ENCODE measurements at places on chromosomes 16 and 17.

DNA sequence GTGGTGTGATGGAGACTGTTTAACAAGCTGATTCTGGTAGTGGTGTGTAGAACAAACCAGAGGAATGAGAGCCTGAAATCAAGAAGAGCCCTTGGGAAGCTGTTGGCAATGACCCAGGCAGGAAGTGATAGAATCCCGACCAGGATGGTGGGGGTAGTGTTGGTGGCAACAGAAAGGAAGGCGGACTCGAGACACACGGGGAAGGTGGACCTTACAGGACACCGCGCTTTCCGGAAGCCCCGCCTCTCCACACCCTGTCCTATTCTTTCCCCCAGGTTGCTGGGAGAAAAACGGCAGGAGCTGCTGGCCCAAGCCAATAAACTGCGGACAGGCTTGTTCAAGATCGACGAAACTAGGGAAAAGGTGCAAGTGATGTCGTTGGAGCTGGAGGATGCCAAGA is 30.0 kb upstream of the KDM6B start:
- peak; percentile 2 for DNase-seq

- DNase-seq: no peak
Measured at GRCh38 chr16:73289232-73289631, 241.3 kb upstream of the ZFHX3 start.

DNA sequence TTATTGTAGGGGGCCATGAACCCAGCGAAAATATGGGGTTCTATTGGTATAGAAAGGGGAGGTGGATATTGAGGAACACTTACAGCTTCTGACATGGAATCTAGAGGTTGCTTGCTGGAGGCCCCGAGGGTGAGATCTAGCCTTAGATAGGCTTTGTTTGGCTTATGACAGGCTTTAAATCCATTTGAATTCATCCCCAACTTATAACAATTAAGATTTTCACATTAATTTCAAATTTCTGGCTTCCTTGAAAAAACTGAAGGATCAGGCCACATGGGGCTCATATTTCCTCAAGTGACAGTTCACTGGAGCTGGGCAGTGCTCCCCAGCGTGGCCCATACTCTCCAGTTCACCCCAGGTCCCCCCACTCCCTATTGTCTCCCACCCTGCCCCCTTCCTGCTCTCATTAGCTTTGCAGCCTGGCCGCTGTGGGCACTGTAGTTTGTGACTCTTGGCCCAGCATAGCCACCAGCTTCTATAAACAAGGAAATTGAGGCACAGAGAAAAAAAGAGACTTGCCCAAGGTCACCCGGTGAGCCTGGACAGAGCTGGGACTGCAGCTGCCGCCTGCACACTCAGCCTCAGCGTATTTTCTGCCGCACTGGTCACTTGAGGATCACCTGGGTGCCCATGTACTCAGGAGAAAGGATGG is 19.8 kb upstream of the ADGRG1 start:
- DNase-seq: no peak

DNA sequence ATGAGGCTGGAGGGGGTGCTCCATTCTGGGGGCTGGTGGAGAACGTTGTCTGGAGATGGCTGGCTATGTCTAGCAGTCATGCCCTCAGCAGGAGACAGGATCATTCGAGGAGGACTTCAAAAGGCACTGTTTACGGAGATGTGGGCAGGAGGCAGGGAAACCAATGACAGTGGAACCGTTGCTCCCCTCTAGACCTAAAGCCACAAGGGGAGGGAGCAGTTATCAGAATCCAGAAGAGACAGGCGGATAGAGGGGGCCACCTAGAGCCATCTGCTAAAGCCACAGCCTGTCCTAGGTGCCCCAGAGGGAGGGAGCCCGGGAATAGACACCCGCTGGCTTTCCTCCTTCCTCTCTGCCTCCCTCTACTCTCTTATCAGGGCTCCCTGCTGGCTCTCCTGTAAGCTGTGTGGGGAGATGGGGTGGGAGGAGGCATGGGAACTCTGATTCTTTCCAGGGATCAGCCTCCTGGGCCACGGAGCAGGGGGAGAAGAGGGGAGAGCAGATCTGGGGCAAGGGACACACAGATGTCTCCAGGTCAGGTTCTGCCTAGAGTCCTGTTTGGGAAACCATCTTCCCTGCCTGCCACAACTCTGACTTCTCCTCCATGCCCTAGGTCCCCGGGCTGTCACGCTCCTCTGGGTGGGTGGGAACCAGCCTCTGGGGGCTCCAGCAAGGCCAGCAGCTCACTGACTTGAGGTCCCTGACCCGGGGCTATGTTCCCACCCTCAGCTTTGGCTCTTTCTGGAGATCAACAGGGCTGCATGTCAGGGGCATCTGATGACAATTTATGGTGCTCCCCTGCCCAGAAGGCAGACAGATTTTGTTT is 42.3 kb downstream of the IRX3 start:
- DNase-seq: no peak

- DNase-seq: no peak
Measured at GRCh38 chr17:80195671-80196529, 24.2 kb downstream of the SGSH start.

- no peak for DNase-seq
Measured at GRCh38 chr17:79982986-79983385, 52.7 kb downstream of the TBC1D16 start.

DNA sequence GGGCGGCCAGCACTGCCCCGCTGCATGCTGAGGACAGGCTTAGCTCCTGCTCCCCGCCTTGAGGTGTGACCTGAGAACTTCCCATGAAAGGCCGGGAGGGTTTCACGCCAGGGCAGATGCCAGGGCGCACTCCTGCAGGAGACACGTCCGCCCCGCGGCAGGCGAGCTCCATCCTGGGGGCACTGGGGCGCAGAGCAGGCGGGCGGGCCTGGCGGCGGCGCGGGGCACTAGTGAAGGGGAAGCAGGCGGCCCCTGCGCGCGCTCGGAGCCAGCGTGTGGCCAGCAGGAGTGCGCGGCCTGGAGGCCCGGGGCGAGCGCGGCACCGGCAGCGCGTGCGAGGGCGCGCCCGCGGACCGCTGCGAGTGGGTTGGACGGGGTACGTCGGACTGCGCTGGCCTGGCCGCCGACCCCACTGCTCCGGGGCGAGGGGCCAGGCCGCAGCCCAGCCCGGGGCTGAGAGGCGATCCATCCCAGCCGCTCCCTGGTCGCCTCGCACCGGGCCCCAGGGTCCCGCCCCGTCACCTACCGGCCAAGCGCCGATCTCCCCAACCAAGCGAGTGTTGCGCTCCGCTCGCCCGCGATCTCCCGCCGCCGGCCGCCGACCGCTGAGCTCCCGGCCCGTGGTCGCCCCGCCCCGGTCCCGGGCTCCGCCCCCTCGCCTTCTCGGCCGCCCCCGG is at the start of gene MAP3K14:
Gene MAP3K14, minus strand, starts transcription at position 587 of the 677 bp plus-strand sequence. CDS start 26,275 bp downstream, outside the sequence.
- no peak for DNase-seq

DNA sequence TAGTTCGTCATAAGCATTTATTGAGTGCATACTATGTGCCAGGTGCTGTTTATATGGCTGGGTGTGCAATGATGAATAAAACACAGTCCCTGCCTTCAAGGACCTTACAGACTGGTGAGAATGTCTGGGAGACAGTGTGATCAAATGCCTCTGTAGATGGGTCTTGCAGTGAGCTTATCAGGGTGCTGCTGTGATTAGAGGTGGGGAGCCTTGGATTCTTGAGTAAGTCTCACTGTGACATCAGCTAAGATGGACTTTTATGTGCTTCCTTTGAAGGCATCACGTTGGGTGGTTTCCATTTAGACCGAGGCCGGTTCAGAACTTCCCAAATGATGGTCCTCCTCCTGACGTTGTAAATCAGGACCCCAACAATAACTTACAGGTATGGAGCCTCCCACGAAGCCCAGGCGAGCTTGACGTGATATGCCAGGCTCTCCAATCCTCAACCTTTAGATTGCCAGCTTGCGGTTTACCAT is 10.0 kb downstream of the HERPUD1 start:
- no peak for DNase-seq

DNA sequence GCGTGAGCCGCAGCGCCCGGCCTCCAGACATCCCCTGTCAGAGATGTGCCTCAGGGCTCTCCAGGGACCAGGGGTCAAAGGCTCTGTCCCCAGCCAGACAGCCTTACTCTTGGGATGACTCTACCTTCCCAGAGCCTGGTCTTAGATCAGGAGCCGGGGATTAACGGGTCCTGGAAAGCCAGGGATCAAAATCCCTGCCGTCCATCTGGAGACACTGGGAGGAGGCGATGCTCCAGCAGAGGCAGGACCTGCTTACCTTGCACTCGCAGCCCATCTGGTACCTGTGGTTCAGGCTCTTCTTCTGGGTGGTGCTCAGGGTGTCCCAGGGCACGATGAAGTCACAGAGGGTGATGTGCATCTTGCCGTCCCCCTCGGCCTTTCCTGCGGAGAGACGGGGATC is 16.7 kb upstream of the USP36 start:
- no peak for DNase-seq

DNA sequence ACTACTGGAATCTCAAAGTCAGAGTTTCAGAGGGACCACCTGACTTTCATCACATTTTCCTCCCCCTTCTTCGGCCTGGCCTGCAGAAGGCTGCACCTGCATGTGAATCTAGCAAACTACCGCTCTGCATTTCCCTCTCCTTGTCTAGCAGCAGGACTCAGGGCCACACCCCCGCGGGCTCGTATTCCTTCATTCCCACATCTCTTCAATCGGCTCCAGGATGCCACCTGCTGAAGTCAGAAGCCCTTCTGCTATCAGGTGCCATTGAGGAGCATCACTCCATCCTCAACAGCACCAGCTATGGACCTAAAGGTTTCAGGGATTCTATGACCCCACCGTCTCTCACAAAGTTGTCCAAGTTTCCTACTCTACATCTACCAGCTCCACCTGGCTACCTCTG is 169.5 kb downstream of the VPS53 start:
- no peak for DNase-seq

- DNase-seq: no peak
Measured at GRCh38 chr17:73318836-73319235, 7.0 kb upstream of the CDC42EP4 start.

DNA sequence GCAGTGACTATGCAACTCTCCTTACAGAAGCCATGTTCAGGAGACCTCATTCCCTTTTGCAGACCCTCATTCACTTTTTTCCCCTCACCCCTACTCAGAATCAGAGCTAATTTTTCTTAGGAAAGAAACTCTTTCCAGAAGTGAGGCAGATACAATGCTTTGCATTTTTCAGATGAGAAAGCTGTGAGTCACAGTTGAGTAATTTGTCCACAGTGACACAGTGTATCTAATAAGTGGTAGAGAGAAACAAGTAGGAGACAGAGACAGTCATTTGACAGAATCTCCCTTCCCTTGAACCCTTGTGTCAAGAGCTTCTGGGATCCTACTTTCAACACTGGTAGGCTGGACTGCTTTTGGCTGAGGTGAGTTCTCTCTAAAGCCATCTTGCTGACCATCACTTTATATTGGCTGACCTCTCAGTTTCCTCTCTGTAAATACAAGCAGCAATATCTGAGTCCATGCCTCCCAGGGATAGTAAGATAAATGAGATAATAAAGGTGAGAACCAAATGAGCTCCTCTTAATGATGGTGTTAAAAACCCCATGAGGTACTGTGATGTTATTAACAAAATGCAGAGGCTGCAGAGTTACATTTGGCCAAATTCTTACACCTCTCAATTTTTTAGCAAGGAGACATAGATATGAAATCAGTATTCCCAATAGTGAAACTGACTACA is 130.8 kb downstream of the CA10 start:
- DNase-seq: peak; percentile 50

- no peak for DNase-seq
Measured at GRCh38 chr16:73432850-73433730, 385.2 kb upstream of the ZFHX3 start.

DNA sequence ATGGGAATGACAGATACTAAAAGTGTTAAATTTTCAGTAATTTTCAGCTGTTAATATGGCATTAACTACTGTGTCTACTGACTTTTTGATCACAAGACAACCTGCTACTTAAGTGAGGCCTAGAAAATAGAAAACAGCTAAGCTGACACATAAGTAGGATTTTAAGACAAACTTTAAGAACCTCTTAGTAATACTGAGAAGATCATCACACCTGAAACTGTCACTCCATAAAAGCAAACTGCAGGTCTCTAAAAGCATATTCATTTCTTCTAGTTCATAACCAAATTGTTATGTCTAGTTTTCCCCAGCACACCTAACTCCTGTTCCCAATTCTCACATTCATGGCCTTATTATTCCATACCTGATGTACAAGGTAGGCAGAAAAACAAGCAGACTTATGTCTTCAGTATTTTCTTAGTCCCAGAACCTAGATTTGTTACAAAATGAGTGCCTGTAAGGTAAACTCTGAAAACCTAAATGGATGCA is 8.0 kb downstream of the SRSF1 start:
- no peak for DNase-seq

GRCh38 chr17:17682737-17683680 is 1.8 kb downstream of the RAI1 start:
- DNase-seq: no peak

GRCh38 chr16:51133688-51134087 is 17.4 kb downstream of the SALL1 start:
- no peak for DNase-seq

DNA sequence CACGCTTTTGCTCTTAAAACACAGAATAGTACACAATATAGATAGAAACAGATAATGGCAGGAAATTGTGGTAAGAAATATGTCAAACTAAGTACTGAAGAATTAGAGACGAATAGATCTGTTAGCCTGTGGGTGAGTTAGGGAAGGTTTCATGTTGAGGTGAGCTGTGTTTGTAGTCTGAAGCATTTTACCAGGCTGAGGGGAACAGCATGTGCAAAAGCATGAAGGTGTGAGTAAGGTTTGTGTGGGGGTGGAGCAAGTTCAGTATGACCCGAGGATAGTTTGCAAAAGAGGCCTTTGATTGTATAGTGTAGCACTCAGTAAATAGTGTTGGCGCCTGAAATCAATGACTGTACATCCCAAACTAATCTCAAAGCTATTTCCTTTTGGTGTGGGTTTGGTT is 13.8 kb downstream of the IGSF6 start:
- no peak for DNase-seq

GRCh38 chr17:75181110-75181509 is 1.6 kb downstream of the SUMO2 start:
- no peak for DNase-seq

DNA sequence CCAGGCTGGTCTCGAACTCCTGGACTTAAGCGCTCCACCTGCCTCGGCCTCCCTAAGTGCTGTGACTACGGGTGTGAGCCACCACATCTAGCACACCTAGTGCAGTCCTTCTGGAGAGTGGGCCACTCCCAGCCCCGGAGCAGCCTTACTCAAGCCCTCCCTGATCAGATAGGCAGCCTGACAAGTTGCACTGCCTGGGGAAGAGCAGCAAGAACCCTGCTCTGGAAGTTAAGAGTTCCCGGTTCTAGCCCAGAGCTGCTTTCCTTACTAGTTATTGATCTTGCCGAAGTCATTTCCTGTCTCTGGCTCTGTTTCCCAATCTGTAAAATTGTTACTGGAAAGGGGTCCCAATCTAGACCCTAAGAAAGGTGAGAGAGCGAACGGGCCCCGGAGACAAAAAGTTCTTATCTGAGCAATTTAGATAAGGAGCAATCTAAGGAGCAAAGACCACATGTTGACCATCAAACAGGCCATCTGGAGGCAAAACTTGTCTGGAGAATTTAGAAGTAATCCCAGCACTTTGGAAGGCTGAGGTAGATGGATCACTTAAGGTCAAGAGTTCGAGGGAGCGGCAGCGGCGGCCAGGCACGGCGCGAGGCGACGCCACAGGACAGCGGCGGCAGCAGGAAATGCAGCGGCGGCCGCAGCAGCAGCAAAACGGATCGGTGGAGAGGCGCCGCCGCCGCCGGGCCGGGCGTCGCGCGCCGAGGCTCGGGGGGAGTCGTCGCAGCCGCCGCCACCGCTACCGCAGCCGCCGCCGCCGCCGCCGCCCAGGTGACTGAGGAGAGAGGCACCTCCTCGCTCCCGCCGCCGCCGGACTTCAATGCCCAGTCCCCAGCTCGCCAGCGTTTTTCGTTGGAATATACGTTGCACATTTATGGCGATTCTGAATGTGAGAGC is 4.3 kb upstream of the NAGLU start:
- no peak for DNase-seq

- no peak for DNase-seq
Measured at GRCh38 chr17:78330570-78331224, 29.2 kb downstream of the SOCS3 start.
